ENCODE measurements at places on chromosomes 4 and X.

DNA sequence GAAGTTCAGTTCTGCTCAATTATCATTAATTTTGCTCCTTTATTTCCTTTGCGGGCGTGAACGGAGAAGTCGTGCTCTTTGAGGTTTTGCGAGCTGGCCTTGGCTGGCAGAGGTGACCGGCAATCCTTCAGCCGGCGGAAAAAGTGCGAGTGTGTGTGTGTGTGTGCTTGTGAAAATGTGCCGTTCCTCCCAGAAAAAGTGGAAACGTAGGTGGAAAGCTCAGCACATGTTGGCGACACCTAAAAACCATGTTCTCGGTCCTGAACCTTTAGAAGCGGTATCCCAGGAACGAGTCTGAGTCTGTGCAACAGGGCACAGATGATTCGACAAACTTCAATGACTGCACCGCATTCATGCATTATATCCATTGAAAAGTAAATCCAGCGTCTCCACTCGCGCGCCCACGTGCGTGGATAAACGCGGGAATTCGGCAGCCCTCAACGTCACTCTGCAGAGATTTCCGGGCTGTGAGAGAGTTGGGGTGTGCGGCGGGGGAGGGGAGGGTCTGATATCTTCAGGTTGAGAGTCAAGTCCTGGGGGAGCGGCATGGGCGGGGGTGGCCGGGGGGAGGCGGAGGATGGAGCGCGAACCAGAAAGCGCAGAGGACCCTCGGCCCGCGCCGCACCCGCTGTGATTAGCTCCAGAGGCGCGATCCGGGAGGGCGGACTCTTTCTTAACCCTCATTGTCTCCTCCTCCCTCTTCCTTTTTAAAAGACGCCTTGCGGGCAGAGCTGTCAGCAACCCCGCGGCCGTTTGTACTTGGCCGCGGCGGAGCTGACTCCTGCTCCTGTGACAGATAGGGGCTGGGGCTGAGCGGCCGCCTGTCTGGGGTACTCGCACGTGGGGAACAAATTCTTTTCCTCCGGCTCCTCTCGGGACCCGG lies at the start of gene SHISA3:
Gene SHISA3, plus strand, starts transcription at position 737 of the 883 bp plus-strand sequence. CDS start 569 bp downstream, outside the sequence.
- peak; percentile 43 for DNase-seq

DNA sequence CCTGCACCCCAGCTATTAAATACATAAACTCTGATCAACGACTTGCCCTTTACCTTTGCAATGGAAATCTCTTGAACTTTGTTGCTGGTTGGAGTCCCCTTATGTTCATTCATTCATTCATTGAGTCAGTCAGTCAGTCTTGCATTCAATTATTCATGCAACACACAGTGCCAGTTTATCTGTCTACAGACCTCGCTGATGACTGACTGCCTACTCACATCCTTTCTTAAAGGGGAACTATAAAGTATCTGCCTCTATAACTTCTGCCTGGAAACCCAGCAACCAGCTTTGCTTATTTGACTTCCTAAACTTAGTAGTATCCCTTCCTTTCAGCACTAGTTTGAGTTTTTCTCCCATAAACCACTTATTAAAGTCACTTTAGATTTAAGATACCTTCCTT lies 620.8 kb upstream of the ADGRL3 start:
- no peak for DNase-seq

- no peak for DNase-seq
These were observed 11.6 kb downstream of the SORBS2 start for GRCh38 chr4:185800266-185800945.

- DNase-seq = no peak
These were observed 5.5 kb upstream of the KLHL8 start for GRCh38 chr4:87225936-87226335.

DNA sequence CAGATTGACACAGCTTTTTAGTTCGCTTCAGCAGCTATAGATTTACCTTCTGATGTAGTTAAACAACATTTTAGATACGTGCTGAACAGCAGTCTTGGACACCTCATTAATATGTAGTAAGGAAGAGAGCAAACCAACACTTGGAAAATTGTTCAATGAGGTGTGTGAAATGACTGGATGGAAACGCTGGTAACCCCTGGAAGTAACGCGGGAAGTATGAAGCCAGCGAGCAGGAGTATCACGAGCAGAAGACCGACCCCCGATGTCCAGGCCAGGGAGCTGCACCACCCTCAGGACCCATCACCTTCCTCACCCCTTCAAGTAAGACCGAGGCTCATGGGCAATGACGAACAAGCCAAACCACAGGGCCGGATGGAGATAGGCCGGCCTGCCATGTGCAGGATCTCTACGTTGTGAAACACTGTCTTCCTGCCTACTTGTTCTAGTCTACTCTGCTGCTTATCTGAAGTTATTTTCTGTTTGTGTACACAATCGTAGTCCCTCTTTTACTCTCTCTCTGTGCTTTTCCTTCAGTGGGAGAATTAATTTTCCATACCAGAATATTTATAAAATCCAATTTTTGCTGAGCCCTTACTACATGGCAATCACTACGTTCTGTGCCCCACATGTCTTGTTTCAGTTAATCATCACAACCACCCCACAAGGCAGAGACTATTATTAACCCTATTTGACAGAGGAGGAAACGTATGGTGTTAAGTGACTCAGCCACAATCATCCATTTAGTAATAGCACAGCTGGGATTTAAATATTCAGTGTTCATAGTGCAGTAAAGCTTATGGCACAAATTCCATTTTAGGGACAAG lies 221.7 kb downstream of the APBB2 start:
- DNase-seq = no peak

GRCh38 chrX:65985922-65986588 lies 53.8 kb downstream of the VSIG4 start:
- no peak for DNase-seq

- DNase-seq = no peak
These were observed 315.4 kb upstream of the GRIA3 start for GRCh38 chrX:122868631-122869030.

Measured in neural crest cell (in vitro differentiated cells).